Cerebellar nuclear complex (tissue), 1 donor: ENCODE measurements at places on chromosomes 12 and 14.

DNA sequence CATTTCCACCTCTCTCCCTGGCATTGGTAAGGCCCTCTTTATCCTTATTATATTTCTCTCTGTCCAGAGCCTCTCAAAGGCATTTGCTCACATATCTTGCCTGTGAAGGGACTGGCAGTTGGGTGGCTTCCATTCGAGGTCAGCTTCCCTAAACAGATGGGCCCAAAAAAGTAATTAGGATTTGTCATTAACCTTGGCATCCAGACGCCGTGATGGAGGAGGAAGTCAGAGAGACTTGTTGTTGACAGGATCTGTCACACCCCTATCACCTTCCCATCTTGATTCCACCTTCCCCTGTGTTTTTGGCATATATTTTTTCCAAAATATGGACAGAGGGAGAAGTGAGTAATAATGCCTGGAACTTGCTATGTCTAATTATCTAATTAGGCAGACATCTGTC lies 54.0 kb upstream of the OAS1 start:
- DNase-seq, result peak; percentile 24

DNA sequence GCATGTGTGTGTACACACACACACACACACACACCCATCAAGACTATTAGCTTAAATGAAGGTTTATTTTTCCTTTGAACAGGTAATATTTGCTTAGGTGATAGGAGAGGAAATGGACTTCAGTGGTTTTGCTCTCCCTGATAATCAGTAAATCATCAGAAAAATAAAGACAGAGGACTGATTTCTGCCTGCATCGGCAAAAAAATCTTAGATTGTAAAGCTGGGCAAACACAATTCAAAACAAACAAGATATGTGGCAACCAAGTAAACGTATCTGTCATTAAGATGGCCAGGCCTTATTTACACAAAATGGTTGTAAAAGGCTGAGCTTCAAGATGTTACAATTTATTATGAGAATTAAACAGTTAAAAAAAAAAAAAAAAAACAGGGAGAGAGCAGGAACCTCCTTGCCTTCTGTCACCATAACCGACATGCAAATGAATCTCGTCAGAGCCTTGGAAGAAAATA lies 31.3 kb downstream of the PRKD1 start:
- no peak for DNase-seq

DNA sequence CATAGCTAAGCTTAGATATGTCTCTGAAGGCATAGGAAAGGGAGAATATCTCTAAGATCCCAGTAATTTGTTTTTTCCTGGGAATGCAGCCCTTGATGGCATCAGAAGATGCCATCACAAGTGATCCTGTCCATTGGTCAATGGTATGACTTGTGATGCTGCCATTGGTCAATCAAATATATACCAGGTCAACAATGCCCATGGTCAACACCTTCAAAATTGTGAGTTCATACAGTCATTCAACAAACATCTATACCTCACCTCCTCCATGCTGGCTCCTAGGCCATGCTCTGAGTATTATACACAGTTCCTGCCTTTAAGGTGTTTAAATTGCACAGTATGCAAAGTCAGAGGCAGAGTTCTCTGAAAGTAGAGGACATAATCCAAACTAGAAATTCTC lies 19.3 kb upstream of the IL22 start:
- DNase-seq, result no peak

GRCh38 chr14:21940887-21941856 lies 267.6 kb upstream of the OR4E1 start:
- DNase-seq, result no peak

DNA sequence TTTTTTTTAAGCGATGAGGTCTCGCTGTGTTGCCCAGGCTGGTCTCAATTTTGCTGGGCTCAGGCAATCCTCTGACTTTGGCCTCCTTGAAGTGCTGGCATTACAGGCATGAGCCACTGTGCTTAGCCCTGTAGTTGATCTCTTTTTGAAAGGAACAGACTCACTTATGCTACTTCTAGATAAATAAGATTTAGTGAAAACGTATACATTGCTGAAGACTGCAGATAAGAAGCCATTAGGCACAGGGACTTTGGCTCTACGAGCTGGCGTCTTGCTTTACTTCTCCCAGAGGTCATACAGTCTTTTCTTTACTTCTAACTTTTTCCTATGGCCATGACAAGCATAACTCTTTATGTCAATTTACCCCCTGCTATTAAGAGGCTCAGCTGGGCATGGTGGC lies 9.4 kb downstream of the PTGR2 start:
- no peak for DNase-seq

GRCh38 chr14:76686646-76687045 lies 74.6 kb upstream of the VASH1 start:
- DNase-seq, result no peak

GRCh38 chr14:99537399-99537798 lies 56.2 kb downstream of the CCNK start:
- DNase-seq, result no peak

- DNase-seq, result no peak
These were observed 53.4 kb upstream of the EVL start for GRCh38 chr14:100011628-100012325.

DNA sequence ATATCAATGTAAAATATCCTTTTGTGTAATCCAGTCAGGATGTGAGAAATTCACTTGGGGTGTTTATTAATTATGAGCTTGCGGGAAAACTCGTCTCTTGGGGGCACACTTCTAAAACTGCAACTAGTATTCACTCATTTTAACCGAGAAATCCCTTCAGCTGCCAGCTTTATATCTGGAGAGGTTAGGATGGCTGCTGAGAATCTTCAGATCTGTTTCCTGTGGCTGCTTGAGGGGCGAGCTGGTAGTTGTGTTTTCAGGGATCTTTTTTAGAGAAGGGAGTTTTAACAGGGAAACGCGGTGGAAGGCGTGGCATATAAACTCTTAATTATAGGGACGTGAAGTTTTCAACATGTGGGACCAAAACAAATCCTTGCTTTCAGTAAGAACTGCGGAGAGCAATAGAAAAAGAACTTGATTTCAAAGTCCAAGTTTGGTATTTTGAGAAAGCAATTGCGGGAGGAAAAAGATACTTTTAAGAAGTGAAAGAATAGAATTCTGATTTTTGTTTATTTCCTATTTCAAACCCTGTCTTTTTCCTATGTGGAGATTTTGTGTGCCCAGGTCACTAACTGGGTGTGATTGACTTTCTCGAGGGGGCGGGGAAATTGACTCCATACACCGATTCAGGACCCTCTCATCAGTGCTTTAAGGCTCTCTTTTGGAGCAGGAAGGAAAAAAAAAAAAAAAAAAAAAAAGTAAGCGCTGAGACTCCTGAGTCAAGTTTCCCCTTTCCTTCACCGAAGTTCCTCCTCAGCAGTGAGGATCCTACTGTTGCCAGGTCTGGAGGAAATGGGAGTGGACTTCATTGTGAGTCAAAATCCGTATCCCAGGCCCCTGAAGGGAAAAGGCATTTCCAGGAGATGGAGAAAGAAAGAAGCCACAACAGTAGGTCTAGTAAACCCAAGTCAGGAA lies 1.1 kb downstream of the PPFIBP1 start:
- DNase-seq, result no peak

- DNase-seq, result peak; percentile 15
These were observed 23.3 kb downstream of the GABARAPL1 start for GRCh38 chr12:10235761-10236631.

DNA sequence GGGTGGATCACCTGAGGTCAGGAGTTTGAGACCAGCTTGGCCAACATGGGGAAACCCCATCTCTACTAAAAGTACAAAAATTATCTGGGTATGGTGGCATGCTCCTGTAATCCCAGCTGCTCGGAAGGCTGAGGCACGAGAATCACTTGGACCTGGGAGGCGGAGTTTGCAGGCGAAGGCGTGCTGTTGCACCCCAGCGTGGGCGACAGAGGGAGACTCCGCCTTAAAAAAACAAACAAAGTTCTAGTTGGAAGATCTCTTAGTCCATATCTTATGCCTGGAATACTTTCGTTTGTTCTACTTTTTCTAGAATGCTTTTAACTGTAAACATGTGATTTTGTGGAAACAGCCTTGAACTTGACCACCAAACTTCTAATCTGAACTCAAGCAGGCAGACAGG lies 38.7 kb downstream of the PPHLN1 start:
- no peak for DNase-seq

GRCh38 chr12:120654656-120655055 lies 14.2 kb downstream of the CABP1 start:
- no peak for DNase-seq

GRCh38 chr12:92573104-92573503 lies 129.7 kb upstream of the PLEKHG7 start:
- no peak for DNase-seq

- peak; percentile 31 for DNase-seq
These were observed 29.0 kb downstream of the NCOR2 start for GRCh38 chr12:124538194-124539082.

DNA sequence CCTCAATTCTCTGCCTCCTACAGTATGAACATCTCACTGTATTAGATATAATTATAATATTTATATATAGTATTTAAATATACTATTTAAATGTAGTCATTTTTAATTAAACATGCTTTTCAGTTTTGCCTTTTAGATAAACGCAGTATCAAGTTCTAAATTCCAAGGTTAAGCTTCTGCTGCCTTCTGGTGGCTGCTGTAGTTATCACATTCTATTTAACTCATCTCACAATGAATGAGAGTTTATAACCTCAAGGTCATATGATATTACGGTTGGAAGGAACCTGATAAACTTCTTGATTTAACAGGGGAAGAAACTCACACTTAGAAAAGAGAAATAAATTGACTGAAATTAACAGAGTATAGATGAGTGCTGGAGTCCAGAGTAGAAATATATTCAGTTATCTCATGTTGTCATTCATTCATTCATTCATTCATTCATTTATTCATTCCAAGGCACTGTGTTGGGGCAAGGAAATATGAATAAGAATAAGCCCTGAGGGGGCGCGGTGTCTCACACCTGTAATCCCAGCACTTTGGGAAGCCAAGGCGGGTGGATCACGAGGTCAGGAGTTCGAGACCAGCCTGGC lies 31.9 kb downstream of the GUCY2C start:
- DNase-seq, result no peak

DNA sequence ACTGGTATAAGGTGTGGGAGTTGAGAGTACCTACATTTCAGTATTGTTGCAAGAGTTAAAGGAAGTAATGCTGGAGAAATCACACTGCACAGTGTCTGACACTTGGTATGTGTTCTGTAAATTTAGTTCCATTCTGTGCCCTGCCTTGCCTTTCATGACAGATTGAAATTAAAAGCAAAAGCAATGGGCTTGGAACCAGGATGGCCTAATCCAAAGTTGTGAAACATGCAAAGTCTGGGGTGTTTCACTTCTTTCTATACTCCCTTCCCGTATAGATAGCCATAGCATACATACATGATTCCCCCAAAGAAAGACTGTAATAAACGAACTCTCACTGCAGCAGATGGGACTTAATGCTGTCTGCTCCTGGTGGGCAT lies 281.1 kb downstream of the NRXN3 start:
- DNase-seq, result no peak

DNA sequence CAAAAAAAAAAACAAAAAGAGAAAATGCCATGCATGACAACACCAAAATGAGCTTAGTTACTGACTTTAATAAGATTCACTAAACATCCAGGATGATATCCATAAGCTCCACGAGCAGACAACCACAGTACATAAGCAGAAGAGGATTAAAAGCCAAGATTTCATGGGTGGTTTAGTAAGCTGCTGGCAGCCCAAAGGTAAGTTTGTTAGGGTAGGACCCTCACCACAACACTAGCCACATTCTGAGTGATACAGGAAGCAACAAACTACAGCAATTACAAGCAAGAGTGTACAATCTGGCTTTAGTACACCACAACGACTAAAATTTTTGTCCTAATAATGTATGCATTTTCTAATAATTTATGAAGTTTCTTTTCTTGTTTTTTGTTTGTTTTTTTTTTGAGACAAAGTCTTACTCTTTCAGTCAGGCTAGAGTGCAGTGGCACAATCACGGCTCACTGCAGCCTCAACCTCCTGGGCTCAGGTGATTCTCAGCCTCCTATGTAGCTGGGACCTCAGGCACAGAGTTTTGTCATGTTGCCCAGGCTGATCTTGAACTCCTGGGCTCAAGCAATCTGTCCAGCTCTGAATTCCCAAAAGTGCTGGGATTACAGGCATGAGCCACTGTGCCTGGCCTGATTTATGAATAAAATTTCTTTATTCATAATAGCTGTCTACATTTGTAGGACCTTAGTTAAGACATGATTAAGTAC lies 221.4 kb downstream of the MED13L start:
- no peak for DNase-seq

DNA sequence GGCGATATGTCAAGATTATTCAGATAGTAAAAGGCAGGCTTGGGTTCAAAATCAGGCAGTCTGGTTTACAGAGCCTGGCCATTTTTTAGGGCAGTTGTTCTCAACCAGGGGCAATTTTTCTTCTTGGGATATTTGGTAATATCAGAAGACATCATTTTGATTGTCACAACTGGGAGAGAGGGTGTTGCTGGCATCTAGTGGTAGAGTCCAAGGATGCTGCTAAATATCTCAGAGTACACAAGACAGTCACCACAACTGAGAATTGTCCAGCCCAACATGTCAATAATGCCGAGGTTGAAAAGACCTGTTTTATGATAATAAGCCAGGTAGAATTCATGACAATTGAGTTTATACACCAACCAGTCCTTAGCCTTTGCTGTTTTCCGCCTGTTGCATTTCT lies 733.9 kb downstream of the NRXN3 start:
- no peak for DNase-seq

DNA sequence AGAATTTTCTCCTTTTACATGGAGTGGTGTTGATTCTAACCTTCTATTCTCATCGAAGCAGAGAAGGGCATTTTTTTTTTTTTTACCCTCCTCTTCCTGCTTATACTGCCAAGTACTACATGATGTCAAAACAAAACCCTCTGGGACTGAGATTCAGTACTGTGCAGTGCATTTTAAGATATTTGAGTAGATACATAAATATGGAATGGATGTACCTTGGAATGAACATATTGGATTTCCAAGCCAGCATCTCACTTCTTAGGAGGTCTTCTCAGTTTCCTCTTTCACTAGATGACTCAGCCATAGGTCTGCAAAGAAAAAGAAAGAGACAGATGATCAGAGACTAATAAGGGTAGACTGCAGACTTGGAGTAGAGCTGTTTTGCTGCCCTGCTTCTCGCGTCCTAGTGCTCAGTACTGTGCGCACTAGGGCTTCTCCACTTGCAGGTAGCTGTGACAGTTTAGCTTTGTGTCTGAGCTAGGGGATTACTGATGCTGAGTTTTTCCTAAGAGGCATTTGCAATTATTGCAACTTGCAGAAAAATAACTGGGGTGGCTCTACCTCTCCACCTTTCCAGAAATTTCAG lies 20.4 kb downstream of the TPH2 start:
- no peak for DNase-seq

GRCh38 chr12:3964439-3964838 lies 91.2 kb upstream of the PARP11 start:
- DNase-seq, result no peak

- DNase-seq, result no peak
These were observed 10.9 kb upstream of the ZNF705A start for GRCh38 chr12:8145754-8146441.

GRCh38 chr12:39795481-39795880 lies 175.9 kb upstream of the ABCD2 start:
- no peak for DNase-seq

DNA sequence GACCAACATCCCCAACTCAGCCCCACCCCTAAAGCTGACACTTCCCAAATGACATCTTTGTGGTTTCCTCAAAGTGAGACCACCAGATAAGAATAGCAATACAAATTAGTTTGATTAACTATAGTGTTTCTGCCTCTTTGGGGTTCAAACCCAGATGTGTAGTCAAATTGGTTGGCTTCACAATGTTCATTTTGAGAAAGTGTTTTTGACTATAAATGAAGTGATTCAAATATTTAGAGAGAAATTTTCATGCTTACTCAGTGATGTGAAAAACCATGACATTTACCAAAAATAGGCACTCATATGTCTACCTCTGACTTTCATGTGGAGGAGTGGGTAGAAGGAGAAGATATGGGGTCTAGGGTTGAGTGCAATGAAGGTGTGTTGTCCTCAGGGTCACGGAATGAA lies 218.4 kb downstream of the BCAT1 start:
- no peak for DNase-seq
